ENCODE measurements at places on chromosomes 7 and 10.

- DNase-seq = no peak
These were observed 16.5 kb downstream of the CYP3A43 start for GRCh38 chr7:99844328-99844727.

- DNase-seq = no peak
These were observed 1.2 kb upstream of the TMEM273 start for GRCh38 chr10:49189422-49189821.

- no peak for DNase-seq
These were observed 175.1 kb upstream of the HDAC9 start for GRCh38 chr7:18320422-18320821.

- DNase-seq = no peak
These were observed 68.8 kb downstream of the TMEM168 start for GRCh38 chr7:112721366-112721765.

- no peak for DNase-seq
These were observed 33.9 kb downstream of the STARD3NL start for GRCh38 chr7:38211940-38212339.

GRCh38 chr7:104112623-104113022, 95.2 kb downstream of the ORC5 start:
- no peak for DNase-seq

- no peak for DNase-seq
These were observed 266.4 kb downstream of the PTPRN2 start for GRCh38 chr7:158321056-158321700.

GRCh38 chr7:75642810-75643486, 95.8 kb downstream of the HIP1 start:
- DNase-seq = peak; percentile 79

- DNase-seq = no peak
These were observed 177.3 kb downstream of the TMEM178B start for GRCh38 chr7:141251180-141251579.

- peak; percentile 54 for DNase-seq
These were observed 2.7 kb downstream of the MXI1 start for GRCh38 chr10:110209926-110210673.

DNA sequence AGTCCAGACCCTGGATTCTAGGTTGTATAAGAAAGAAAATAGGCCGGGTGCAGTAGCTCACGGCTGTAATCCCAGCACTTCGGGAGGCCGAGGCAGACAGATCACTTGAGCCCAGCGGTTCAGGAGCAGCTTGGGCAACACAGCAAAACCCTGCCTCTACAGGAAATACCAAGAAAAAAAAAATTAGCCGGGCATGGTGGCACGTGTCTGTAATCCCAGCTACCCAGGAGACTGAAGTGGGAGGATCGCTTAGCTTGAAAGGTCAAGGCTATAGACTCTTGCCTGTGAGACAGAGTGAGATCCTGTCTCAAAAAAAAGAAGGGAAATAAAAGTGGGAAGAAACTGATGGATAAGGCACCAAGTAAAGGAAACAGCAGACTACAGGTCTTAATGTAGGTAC, 287.9 kb upstream of the KLF14 start:
- no peak for DNase-seq

DNA sequence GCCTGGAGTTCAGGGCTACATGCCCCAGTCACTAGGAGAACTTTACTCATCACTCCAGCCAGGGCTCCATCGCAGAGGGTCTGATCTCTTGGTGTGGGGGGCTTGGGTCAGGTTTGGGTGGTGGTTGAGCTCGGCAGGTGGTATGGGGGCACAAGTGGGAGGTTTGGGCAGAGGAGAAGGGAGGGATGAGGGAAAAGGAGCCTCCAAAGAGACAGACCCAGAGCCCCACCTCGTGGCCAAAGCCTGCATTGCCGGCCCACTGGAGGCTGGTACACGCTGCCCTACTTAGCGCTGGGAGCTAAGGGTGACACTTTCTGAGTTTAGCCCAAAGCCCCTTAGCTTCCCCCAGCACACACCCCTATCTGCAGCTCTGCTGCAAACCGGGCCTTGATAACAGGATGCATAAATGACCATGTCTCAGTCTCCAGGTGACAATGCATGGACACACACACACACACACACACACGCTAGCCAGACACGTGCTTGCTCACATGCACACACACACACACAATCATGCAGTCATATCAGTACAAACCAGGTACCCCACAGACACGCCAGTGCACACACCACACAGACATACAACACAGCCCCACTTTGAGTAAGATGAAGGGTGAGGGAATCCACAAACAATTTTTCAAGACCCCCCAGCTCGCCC, 14.7 kb downstream of the LZTS2 start:
- peak; percentile 88 for DNase-seq

DNA sequence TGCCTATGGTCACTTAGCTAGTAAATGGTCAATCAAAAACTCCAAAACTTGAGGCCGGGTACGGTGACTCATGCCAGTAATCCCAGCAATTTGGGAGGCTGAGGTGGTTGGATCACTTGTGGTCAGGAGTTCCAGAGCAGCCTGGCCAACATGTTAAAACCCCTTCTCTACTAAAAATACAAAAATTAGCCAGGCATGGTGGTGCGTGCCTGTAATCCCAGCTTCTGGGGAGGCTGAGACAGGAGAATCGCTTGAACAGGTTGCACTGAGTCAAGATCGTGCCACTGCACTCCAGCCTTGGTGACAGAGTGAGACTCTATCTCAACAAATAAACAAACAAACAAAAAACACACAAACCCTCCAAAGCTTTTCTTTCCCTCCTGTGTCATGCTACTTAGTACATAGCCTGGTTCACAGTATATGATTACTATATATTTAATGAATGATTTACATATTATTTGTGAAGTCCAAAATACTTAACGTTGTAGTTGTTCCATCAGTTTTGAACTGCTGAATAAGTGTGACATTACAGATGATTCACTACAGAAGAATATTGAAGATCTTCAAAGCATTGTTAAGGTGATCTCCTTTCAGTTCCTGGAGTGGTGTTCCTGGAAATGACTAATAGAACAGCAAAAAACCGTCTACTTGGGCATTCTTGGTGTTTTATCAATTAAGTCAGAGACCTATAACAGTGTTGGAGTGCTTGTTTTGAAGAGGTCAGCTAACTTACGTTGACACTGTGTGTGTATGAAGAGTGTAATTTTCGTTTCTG, 72.9 kb downstream of the ADK start:
- DNase-seq = peak; percentile 13

GRCh38 chr7:120792861-120793130, 65.1 kb downstream of the TSPAN12 start:
- no peak for DNase-seq

- DNase-seq = no peak
These were observed 134.4 kb upstream of the CDK1 start for GRCh38 chr10:60643874-60644273.

DNA sequence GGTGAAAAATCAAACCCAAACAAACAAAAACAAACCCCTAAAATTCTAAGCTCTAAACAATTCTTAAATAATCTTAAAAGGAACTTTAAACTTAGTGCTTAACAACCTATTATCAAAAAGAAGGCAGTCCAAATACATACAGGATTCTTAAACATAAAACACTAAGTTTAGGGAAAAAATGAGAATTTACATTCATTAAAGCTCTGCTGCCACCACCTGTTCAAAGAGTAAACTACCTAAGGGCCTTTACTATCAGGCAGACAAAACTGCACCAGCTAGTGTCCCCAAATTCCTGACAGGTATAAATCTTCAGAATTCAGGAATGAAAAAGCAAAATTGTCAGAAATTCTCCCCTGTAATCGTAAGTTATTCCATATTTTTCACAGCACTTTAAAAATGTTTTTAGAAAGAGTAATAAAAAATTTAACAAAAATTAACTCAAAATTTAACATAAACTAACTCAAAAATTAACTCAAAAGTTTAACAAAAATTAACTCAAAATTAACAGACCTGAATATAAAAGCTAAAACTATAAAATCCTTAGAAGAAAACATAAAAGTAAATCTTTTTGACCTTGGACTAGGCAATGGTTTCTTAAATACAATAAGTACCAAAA, 55.1 kb downstream of the PDZD8 start:
- DNase-seq = no peak

DNA sequence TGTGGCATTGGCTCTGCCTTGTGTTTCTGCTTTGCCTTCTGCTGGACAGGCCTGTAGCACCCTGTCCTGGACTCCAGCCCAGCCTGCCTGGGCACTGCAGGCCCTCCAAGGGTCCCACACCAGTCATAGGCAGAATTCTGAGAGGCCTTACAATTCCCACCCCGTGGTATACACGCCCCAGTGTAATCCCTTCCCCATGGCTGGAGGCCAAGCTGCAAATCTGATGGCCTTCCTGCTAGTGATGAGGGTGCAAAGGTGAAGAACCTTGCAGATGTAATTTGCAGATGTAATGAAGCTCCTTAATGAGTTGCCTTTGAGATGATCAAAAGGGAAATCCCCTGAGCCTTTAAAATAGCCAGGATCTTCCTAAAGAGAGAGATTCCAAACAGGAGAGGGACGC, 325.1 kb upstream of the ZNF32 start:
- no peak for DNase-seq

DNA sequence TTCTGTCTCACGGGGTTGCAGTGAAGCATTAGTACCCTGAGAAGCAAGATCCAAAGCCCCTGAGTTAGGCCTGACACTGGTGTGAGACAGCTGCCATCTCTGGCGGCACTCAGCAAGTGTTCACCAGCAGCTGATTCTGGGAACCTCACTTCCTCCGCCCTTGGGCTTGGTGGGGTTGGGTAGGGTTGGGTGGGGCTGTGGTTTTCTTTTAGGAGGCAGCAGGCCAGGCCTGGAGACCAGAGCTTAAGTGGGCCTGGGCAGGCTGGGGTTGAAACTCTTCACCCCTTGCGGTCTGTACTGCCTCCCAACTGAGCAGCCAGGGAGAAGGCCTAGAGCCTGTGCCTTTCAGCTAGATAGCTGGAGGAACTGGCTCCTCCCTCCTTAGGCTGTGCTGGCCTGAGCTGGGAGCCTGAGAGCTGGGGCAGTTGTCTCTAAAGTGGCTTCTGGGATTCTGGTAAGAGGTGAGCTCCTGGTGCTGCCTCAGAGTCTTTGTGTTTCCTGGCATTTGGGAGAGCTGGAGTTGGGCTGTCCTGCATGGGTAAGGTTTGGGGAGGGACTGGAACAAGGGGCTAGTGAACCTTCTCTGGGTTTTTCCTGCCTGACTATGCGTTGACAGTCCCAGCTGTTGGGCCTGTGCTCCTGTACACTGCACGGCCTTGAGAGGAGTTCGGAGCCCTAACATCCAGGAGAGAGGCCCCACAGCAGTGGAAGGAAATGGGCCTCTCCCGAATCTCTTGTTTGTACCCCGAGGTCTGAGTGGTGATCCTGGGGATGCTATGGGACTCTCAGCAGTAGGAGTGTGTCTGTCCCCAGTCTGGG, 5.1 kb downstream of the TSPAN14 start:
- DNase-seq = peak; percentile 69

- no peak for DNase-seq
These were observed 151.5 kb downstream of the PFKFB3 start for GRCh38 chr10:6354168-6354772.

- DNase-seq = no peak
These were observed 851 bp downstream of the KIFBP start for GRCh38 chr10:68989317-68989990.

- DNase-seq = no peak
These were observed 7.0 kb upstream of the MYL7 start for GRCh38 chr7:44148166-44148565.

- DNase-seq = no peak
These were observed 591.0 kb upstream of the PFKP start for GRCh38 chr10:2476218-2476811.

DNA sequence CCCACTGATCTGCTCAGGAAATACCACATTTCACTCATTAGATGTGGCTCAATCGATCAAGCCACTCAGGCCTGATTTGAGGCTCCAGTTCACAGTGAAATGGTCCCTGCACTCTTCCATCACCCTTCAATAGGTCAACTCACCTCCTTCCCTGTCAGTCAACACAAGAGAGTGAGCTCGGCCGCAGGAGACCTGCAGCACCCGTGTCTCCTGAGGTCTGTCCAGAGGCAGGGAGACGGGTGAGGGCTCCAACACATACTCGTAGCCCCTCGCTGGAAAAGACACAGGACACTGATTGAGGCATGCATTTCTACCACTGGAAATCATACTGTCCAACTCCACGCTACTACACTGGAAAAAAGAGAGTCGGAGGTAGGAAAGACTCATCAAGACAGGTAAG, 7.1 kb downstream of the RCC1L start:
- no peak for DNase-seq

- no peak for DNase-seq
These were observed 189.1 kb downstream of the SKAP2 start for GRCh38 chr7:26675143-26675887.

DNA sequence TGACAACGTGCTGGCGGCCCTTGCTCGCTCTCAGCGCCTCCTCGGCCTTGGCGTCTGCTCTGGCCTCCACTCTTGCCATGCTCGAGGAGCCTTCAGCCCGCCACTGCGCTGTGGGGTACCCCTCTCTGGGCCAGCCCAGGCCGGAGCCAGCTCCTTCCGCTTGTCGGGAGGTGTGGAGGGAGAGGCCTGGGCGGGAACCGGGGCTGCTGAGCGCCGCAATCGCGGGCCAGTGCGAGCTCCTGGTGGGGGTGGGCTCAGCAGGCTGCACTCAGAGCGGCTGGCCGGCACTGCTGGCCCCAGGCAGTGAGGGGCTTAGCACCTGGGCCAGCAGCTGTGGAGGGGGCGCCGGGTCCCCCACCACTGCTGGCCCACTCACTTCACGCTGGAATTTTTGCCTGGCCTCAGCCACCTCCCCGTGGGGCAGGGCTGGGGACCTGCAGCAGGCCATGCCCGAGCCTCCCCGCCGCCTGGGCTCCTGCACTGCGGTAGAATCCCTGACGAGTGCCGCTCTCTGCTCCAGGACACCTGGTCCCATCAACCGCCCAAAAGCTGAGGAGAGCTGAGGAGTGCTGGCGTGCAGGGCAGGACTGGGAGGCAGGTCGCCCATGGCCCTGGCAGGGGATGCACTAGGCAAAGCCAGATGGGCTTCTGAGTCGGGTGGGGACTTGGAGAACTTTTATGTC, 372.2 kb upstream of the NRG3 start:
- DNase-seq = no peak

DNA sequence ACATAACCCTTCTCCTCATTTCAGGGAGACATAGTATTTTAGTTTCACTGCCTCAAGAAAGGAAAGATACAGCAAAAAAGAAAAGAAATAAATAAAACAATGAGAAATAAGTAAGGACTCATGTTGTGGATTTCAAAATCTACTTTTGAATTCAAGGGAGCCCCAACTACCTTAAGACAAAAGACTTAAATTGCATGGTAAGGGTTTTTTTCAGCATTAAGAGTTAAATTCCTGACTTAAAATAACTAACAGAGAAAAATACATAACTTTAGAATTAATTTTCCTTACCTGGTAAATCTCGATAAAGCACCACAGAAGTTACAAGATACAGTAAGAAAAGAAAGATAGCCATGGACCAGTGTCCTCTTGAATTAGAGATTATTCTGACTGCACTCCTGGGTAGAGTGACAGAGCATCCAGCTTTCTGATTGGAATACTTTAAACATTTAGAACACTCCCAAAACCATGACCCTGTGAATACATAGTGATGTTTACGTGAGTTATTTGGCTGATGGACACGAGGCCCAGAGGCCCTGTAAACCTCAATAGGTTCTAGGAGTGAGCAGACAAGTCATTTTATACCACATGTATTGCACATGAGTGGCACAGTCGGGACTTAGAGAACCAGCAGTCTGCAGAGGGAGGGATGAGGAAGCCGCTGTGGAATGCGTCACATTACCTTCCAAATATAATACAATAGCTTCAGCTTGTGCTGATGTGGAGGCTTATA, 292.5 kb upstream of the SEMA3C start:
- DNase-seq = no peak

All from activated CD4-positive, alpha-beta T cell treated with anti-CD3 and anti-CD28 coated beads for 48 hours (primary cell).